Central memory CD8-positive, alpha-beta T cell (primary cell): ENCODE measurements at places on chromosomes 5 and 9.

DNA sequence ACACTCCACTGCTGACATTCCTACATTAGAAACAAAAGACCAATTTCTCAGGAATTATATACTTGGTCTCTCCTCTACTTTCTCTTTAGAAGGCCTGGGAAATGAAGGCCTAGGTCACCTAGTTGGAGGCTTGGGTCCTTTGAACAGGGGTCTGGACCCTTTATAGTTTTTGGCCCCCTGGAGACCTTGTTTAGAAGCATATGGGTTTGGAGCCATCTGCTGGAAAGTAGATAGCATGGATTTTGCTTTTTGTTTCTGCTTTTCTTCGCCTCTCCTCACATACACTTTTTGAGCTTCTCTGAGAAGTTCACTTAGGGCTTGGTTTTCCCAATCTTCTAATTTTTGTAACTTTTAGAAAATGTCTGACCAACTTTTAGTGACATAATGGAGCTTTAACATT is 67.1 kb upstream of the CDK20 start:
- no peak for DNase-seq

- no peak for DNase-seq
Observed at GRCh38 chr5:93586736-93587596, 3.9 kb downstream of the NR2F1 start.

- DNase-seq: no peak
Observed at GRCh38 chr5:136076881-136077445, 48.2 kb downstream of the TGFBI start.

DNA sequence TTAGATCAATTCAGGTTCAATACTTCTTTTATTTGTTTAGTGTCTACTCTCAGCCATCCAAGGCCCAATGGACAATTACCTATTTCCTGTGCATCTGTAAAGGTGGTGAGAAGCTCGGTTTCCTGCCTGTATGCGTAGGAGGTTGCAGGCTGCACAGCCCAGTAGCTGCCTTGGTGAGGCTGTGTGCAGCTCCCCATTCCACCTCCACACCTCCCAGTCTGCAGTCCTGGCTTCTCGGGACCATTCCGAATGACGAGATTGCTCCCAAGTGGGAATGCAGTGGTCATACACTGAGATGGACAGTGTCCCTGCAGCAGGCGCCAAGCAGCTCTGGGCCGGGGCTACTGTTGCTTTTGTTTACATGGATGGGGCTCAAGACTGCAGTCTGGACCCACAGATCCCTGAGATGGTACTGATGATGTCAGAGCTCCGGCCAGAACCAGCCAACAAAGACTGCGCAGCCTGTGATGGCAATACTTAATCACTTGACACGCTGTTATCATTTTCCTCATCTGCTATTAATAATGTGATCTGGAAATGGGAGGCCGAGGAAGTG is 206.1 kb upstream of the IRX1 start:
- DNase-seq: no peak

- DNase-seq: no peak
Observed at GRCh38 chr9:27209034-27209433, 87.9 kb downstream of the EQTN start.

GRCh38 chr9:24500761-24501160 is 44.9 kb downstream of the IZUMO3 start:
- DNase-seq: no peak

- DNase-seq: no peak
Observed at GRCh38 chr9:93346231-93347112, 105.0 kb upstream of the FAM120A start.

GRCh38 chr9:131320031-131320685 is 30.6 kb downstream of the PLPP7 start:
- no peak for DNase-seq

- no peak for DNase-seq
Observed at GRCh38 chr9:19385786-19386501, 5.9 kb upstream of the RPS6 start.

DNA sequence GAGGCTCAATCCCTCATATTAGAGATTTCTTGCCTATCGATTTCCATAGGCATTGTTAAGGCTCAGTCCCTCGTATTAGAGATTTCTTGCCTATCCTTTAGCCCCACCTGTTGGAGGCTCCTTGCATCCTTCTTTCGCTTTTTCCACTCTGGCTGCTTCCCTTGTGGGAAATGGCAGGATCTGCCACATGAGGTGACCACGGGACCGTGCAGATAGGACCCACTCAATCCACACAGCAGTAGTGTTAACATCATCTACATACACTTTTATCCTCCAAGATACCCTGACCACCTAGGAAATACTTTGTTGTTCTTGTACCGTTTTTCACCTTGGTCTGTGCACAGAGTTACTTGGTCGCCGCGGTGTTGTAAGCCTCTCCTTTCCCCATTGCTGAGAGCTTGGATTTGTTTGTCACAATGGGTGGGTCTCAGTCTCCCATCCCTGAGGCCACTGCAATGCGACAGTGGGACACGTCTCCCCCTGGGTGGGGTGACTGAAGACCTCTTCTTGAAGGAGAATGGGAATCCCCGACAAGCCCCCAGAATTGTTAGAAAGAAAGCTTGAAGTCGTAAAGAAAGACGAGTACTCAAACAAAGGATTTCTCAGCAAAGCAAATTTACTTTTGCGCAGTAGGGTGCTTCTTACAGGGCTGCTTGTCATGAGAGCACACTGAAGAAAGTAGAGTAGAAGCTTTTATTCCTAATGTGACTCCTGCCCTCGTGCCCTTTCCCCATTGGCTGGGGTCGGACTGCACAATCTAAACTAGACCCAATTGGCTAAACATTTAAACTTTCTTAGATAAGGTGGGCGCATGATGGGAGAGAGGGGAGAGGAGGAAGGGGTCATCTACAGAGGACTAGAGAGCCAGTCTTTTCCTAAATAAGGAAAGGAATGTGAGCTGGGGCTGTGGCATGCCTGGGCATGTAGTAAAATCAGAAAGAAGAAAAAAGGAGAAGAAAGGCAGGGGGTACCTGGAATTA is 19.8 kb downstream of the IFT74 start:
- DNase-seq: no peak

- DNase-seq: no peak
Observed at GRCh38 chr5:173881811-173882575, 6.2 kb upstream of the CPEB4 start.

DNA sequence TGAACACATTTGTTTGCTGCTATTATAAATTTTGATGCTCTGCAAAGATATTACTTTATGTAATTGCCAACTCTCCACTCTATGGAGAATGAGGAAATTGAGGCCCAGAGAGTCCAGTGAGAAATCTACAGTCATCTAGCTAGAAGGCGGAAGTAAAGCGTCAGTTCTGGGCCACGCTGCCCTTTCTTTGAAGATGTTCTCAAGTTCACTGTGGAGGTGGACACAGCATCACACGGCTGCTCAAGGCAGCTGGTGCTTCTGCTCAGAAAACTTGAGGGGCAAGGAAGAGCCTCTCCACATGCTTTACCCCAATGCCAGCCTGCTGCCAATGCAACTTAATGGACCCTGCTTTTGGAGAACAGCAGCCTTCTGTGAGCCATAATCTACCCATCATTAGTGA is 96.3 kb downstream of the TTLL11 start:
- no peak for DNase-seq

DNA sequence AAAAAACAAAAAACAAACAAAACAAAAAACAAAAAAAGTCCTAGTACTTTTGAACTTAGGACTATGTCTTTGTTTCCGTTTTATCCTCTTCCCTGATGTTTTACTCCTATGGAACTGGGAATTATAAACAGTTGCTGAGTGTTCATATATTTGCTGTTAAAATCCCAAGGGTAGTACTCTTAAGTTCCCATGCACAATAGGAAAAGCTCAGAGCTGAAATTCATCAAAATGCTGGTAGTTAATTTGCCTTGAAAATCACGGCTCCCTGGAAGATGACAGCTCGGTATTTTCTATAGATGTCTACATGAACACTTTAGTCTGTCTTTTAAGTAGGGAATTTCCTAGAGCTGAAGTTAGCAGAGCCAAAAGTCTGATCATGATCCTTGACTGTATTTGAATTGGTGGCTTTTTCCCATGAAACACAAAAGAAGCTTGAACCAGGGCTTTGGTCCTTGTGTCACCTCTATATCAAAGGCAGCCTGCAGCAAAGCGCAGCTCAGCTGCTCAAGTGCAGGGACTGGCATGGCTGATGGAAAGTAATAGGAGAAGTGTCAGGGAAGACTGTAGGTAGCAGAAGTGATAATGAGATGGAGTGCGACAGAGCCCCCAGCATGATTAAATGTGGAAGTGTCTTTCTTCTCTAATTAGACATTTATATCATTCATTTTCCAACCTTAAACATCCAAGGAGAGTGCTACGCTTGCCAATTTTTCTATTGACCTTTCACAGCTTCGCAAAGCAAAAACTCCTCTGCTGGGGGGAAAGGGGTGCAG is 310.9 kb downstream of the TRIM36 start:
- DNase-seq: no peak

DNA sequence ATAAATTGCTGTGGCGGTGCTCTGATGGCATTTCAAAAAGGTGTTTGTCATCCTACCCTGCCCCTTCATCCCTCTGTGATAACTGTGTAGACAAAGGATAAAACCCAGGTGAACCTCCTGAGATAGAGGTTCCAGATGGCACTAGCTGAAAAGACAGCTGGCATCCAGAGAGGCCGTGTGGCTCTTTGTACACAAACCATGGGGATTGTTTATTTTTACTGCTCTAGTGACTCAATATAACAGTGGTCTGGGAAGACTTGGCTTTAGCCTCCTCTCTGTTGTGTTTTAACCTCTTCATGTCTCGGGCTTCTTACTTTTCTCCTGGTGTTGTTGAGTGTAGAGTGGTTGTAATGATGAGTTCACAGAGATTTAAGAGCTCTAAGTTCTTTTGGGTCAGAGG is 48.8 kb downstream of the SH3GL2 start:
- no peak for DNase-seq

- no peak for DNase-seq
Observed at GRCh38 chr9:94938384-94938783, 211.9 kb downstream of the AOPEP start.

DNA sequence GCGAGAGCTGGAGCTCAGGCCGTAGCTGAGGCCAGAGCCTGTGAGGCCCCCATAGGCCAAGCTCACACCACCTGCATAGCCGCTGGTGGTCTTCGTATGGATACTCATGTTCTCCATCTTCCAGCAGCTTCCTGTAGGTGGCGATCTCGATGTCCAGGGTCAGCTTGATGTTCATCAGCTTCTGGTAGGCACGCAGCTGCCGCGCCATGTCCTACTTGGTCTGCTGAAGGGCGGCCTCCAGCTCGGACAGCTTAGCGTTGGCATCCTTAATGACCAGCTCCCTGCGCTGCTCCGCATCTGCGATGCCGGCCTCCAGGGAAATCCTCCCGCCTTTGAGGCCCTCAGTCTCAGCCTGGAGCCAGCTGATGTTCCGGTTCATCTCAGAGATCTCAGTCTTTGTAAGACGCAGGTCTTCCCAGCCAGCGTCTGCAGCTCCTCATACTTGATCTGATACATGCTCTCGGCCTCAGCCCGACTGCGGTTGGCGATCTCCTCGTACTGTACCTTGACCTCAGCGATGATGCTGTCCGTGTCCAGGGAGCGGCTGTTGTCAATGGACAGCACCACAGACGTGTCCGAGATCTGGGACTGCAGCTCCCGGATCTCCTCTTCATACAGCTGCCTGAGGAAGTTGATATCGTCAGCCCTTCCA is 172.1 kb downstream of the PPP2R2B start:
- no peak for DNase-seq

DNA sequence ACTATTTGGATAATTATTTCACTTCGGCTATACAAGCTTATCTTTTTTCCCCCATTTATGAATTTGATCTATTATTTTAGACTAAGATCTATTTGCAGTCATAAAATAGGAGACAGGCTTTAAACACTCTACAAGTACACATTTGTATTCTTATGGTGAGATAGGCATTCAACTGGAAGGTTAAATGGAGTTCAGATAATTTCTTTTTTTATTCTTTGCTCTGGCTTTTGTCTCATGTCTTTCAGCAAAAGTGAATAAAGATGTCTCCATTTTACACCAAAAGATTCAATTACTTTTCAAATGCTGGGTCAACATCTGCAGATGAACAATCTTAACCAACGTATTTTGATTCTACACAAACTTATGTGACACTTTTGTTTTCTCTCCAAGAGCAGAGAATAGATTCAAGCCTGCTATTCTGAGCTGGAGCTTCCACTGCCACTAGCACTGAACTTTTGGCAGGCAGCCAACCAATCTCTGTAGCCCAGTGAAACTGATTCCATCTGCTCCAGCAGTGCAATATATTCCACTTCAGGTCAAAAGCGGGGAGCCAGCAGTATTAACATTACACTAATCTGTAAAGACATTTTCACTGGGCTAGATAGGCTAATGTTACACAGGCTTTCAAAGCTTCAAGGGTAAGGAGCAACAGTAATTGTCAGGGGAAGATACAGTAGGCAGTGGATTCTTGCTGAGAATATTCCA is 452.0 kb upstream of the ZNF608 start:
- no peak for DNase-seq
